ENCODE measurements at places on chromosomes 3 and 15.

- no peak for DNase-seq
These were observed 63.5 kb downstream of the SLC49A4 start for GRCh38 chr3:122858373-122858772.

- no peak for DNase-seq
These were observed 153.1 kb upstream of the COL8A1 start for GRCh38 chr3:99485286-99485685.

GRCh38 chr3:165521131-165521871, 315.9 kb downstream of the BCHE start:
- DNase-seq: no peak

GRCh38 chr3:77038930-77039605, 831 bp upstream of the ROBO2 start:
- DNase-seq: no peak

DNA sequence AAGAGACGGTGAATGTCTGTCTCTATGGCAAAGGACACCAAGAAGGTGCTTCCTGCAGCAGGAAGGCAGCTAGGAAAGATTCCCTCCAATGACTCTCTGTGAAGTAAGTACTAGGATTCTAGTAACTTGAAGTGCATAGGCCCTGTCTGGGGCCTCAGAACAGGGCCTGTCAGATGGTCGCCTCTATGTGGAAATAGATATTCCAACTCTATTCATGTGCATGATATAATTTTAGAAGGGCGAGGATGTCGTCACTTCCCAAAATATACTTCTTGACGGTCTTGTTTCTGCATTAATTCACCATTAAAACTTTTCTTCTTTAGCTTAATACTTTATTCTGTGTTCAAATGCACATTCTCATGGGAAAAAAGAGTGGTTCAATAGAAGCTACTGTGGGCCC, 167.0 kb downstream of the TLE3 start:
- DNase-seq: no peak

- DNase-seq: no peak
These were observed 29.0 kb upstream of the TSPAN3 start for GRCh38 chr15:77099741-77100463.

GRCh38 chr3:133563816-133564215, 9.7 kb upstream of the CDV3 start:
- DNase-seq: no peak

DNA sequence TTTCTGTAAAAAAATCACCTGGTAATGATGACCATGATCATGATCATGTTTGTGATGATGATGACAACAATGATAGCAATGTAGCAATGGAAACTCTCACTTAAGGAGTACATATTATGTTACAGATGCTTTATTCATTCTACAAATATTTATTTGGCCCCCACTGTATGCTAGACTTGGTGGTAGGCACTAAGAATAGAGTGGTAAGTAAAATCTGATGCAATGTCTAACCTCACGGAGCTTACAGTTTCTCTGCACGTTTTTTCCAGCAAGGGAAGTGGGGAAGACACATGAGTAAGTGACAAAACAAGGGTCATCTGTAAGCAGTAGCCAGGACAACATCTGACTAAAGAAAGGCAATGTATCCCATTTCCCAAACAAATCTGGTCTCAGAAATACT, 199.4 kb upstream of the MRPL3 start:
- no peak for DNase-seq

- DNase-seq: no peak
These were observed 256.4 kb upstream of the SOX2 start for GRCh38 chr3:181455276-181455675.

- DNase-seq: no peak
These were observed 116.2 kb downstream of the CHSY1 start for GRCh38 chr15:101135532-101136166.

DNA sequence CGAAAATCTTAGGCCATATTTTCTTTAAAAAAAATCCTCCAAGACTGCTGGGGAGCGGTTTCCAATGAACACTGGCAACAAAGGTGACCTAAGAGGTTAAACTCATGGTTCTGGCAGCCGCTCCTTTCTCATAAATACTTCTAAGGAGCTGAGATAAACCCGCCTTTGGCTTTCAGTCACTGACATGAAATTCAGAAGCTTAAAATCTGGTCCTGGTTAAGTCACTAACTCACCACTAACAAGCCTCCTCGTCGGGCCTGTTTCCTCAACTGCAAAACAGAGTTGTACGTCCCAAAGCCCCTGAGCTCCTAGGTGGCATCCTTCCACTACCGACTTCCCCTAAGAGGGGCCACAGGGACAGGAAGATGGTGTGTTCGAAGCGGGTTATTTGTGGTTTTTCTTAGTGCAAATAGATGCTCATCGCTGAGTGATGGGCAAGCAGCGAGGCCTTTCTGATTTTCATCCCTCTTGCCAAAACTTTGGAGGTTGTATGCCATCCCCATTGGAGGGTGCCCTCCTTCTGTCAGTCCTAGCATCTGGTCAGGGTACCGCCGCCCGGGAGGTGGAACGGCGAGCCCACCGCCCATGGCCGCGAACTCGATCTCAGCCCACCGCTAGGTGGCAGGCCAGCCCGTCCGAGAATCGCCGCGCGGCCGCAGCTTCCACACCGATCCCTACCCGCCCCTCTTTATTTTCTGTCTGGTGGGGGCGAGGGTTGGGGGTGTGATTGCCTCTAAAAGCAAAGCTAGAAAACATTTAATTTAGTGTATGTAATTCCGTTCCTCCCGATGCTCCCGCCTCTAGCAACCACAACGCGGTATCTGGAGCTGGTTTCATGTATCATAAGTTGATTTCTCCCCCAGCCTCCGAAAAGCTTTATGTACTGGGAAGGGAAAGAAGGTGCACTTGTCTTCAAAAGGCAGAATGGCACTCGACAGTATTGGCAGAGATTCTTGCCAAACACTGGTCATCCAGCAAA, 4.6 kb downstream of the BCL6 start:
- DNase-seq: peak; percentile 7

GRCh38 chr3:177977381-177978158, 558.7 kb upstream of the KCNMB2 start:
- DNase-seq: no peak

GRCh38 chr15:92938387-92938786, 38.3 kb downstream of the CHD2 start:
- DNase-seq: no peak

- DNase-seq: no peak
These were observed 279.5 kb upstream of the TRIM42 start for GRCh38 chr3:140398387-140398786.

GRCh38 chr3:72187131-72187530, 402.2 kb upstream of the PROK2 start:
- DNase-seq: no peak

DNA sequence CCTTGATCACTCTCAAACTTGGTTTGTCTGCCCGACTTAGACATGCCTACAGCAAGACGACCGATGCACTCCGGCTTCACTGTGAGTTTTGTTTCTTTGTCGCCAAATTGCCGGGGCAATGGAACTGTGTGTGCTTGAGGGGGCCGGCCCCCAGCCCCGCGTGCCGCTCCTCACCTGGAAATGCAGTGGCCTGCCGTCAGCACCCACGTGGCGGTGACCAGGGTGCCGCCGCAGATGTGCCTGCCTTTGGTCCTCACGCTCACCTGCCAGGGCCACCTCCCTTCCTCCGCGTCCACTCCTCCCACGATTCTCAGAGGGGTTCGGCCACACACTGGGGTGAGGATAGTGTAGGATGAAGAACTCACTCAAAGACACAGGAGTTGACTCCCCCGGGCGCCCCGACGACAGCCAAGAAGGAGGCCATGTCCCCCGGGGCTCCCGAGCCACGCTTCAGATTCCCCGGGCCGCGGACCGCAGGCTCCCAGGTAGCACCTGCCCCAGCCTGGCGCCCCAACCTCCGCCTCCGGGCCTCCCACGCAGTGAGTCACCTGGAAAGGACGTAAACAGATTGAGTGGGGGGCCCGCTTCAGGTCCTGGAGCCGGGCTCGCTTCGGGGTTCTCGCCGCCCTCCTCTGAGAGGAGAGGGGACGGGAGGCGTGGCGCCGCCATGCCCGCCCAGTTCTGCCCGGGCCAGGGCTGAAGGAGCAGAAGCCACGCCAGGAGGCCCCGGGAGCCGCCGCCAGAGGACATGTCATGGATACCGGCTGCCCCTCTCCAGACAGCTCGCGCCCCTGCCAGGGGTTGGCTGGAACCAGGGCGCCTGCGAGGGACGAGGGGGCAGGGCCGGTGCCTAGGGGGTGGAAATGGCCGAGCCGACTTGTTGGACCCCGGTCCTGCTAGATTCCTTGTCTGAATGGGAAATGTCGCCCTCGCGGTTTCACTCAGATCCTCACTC, 29.6 kb downstream of the MYL3 start:
- DNase-seq: no peak

- DNase-seq: no peak
These were observed 10.6 kb downstream of the ARPP19 start for GRCh38 chr15:52558196-52558595.

DNA sequence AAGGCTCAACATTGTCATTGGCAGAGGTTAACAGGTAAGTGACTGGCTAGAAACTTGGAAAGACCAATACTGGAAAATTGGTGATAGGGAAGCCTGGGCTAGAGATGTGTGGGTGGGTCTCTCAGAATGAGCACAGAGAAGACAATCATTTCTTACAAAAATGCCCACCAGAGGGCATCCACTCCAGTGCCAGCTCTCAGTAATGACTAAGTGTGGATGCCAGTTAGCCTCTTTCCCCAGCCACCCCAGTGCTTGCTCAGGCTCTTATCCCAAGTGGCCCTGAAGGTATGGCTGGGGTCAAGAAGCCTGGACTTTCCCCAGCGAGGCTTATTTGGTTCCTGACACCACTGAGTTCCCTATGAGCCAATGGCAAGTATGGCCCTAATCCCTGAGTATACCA, 115.9 kb upstream of the ST8SIA2 start:
- no peak for DNase-seq

DNA sequence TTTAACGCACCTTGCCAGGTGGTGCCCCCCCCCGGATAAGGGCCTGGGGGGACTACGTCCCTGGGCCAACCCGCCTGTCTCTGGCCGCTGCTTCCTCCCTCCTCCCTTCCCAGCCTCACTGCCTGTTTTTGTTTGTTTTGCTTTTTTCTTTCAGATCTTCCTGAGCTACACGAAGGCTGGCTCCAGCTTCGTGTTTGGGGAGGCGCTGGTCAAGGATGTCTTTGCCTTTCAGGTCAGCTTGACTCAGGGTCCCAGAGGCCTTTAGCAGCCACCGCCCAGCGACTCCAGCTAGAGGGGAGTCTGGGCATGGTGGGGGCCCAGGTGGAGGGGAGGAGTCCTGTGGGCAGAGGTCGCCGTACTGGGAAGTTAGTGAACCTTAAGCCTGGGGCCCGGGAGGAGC, 24.1 kb downstream of the SLC28A1 start:
- DNase-seq: no peak

DNA sequence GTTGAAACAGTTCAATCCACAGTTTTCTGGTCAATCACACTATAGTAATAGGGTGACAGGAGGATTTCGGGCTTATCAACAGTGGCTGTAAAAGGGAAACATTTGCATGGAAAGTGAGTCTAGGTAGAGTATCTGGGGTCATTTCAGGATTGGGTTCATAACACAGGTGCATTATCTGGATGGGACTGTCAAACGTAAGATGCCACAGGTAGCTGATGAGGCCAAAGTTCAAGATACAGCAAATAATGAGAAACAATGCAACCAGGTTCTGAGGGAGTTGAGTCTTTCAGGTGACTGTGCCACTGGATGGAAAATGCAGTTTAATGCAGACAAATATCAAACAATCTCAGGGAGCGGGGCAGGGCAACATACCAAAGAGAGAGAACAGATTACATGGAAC, 62.2 kb downstream of the WDR76 start:
- DNase-seq: no peak

DNA sequence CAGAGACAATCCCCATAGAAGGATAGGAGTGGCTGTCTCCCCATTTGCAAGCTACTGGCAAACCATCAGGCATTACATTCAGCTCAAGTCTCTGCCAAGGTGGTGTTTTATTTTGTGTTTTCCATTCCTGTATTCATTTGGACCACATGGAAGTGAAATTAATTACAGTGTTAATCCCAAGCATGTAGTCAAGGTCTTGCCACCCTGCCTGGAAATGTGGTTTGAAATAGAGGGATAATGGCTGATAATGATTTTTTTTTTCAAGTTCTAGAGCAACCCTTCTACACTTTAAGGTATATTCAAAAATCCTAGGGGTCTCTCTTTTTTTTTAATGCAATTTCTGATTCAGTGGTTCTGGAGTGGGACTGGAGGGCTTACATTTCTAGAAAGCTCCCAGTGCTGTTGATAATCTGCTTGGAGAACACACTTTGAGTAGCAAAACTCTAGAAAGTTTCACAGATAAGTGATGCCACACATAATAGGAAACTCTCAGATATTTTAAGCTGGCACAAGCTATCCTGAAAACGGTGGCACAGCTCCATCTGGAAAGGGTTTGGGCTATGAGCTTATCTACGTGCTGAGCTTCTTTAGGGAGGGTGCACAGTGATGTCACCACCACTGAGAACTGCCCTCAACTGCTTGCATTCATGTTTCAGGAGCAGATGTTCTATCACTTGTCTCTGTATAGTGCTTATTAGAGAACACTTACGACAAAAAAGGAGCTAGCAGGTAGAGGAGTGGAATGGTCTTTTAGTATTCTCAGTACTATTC, 140.1 kb upstream of the IL12A start:
- DNase-seq: no peak

DNA sequence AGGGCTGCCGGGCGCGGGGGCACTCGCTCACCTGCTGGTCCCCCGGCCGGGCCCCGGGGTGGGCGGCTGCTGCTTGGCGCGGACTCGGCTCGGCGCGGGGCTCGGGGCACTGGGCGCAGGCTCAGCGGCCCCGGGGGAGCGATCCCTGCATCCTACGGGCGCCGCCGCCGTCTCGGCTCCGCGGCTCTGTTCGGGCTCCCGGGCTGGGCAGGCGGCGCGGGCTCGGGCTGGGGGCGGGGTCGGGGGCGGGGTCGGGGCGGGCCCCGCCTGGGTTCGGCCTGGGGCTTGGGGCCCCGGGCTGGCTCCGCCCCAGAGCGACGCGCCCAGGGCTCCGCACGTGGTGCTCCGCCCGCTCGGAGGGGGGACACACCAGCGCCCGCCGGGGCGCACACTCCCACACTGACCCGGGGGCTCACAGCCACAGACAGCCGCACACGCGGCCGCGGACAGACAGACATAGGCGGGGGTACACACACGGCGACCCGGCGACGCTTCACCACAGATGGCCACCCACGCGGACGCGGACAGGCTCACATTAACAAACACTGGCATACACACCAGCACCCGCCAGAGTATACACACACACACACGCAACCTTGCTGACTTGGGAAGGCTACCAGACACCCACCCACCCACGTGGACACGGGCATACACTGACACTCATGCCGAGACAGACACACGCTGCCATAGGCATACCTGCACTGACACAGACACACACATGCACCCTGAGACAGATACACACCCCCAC, at the start of gene SCN5A:
Gene SCN5A (minus strand): TSS at position 188 of the 748 bp plus-strand sequence. CDS start 16,380 bp downstream, outside the sequence.
- no peak for DNase-seq

DNA sequence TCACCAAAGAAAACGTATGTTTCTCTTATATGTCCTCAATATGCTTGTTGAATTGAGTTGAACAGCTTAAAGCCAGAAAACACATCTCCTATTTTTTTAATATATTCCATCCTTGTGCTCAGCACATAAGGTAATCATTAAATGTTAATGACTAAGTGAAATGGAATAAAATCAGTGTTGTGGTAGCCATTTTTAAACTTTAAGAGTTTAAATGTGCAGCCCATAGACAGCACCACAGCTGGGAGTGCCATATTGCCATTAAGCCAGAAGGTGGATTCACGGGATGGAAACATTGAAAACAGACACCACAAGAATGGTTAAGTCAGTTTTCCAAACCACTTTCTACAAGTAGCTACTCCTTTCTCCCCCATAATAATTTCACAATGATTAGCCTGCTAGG, 76.8 kb upstream of the C15orf61 start:
- no peak for DNase-seq
